Activated naive CD4-positive, alpha-beta T cell treated with anti-CD3 and anti-CD28 coated beads for 36 hours (primary cell): ENCODE measurements at places on chromosomes 6 and 20.

DNA sequence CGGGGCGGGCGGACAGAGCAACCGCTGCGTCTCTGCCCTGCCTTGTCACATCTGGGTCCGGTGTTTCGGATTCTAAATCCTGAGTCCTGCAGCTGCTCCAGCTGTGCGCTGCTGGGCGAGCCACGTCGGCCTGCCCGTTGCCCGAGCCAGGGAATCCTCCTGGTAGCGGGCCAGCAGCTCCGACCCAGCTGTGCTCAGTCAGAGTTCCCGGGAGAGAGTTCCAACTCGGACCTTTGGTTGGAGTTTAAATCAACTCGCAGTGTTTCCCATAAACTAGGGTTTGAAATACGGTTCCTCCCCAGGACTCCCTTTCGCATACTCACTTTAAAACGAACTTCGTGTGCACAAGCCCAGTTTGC lies 315 bp upstream of the PDE10A start:
- no peak overlapping the region for H3K27ac ChIP-seq
- H3K36me3 ChIP-seq = no peaks in the 10 kb centered on the region
- no peak for DNase-seq
- peaks cover 8% of the 10 kb centered on the region for H3K4me1 ChIP-seq
- no peak overlapping the region for H3K4me3 ChIP-seq
- peaks cover 40% of the 10 kb centered on the region for H3K27me3 ChIP-seq

DNA sequence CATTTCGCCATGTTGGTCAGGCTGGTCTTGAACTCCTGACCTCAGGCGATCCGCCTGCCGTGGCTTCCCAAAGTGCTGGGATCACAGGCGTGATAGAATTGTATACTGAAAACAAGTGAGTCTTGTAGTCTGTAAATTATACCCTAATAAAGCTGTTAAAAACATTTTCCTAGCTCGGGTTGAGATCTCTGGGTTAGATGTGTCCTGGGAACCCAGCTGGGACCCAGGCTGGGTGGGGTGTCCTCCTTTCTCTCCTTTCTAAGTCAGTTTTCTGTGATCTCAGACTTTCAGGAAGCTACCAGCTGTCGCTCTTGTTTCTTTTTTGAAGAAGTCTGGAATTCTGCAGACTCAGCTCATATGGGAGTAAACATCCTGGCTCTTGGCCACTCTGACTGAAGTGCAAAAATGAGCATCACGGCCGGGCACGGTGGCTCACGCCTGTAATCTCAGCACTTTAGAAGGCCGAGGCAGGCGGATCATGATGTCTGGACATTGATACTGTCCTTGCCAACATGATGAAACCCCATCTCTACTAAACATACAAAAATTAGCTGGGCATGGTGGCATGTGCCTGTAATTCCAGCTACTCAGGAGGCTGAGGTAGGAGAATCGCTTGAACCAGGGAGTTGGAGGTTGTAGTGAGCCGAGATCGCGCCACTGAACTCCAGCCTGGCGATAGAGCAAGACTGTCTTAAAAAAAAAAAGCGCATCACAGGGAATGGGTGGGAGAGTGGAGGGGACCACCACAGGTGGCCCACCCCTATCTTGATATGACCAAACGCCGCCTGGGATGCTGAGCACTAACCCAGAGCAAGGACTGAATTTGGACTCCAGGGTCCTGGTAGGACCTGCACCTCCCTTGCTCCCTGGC lies 9.9 kb upstream of the PCIF1 start:
- H3K27me3 ChIP-seq = peaks cover 2% of the 10 kb centered on the region
- no peak for DNase-seq
- no peaks in the 10 kb centered on the region for H3K36me3 ChIP-seq
- no peaks in the 10 kb centered on the region for H3K4me1 ChIP-seq

DNA sequence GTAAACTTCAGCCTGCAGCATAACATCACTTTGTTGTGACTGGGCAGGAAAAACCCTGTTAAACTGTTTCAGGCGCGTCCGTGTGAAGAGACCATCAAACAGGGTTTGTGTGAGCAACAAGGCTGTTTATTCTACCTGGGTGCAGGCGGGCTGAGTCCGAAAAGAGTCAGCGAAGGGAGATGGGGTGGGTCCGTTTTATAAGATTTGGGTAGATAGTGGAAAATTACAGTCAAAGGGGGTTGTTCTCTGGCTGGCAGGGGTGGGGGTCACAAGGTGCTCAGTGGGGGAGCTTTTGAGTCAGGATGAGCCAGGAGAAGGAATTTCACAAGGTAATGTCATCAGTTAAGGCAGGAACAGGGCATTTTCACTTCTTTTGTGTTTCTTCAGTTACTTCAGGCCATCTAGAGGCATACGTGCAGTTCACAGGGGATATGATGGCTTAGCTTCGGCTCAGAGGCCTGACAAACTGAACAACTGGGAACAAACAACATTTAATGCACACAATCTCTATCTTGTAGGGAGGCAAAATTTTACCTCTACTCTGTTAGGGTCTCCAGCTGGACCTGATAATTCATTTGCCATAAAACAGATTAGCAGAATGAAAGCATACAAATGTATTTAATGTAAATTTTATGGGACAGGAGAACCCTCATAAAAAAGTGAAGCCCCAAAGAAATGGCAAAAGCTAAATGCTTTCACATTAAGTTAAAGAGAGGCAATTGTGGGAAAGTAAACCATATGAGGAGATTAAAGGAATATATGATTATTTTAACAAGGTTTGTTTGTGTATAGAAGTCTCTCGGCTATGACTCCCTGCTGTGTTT lies 58.3 kb upstream of the HFE start:
- peak overlapping the region; percentile 99 for H3K27ac ChIP-seq
- no peak for DNase-seq
- peaks cover 9% of the 10 kb centered on the region for H3K36me3 ChIP-seq
- H3K4me3 ChIP-seq = peak overlapping the region; percentile 4

- DNase-seq = peak; percentile 63
- no peaks in the 10 kb centered on the region for H3K27me3 ChIP-seq
- H3K4me1 ChIP-seq = peaks cover 45% of the 10 kb centered on the region
- H3K27ac ChIP-seq = peak overlapping the region; percentile 99
Observed at GRCh38 chr6:13355999-13356785, 27.9 kb upstream of the TBC1D7 start.

DNA sequence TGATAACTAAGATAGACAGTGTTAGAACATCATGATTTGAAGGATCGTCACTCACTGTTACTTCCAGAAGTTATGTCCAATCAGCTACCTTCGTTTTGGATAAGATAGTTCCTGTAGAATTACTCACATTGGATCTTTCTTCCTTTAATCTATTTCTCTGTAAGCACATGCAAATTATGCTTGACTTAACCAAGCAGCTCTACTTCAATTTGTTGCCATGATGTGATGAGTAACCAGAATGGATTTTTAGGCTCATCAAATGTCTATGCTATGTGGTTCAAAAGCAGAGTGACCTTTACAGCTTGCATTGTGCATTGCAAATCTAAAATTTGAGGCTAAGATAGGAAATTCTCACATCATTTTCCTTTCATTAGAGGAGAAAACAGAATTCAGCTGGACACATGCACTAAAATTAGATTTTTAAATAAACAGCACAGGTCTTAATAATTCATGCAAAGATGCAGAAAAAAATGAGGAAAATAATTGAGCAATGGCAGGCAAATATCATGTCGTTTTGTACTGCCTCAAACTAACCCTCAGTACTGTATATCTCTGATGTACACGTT lies 76.7 kb upstream of the ZFP64 start:
- no peaks in the 10 kb centered on the region for H3K36me3 ChIP-seq
- DNase-seq = no peak
- H3K27ac ChIP-seq = no peak overlapping the region
- no peak overlapping the region for H3K4me3 ChIP-seq
- peaks cover 2% of the 10 kb centered on the region for H3K4me1 ChIP-seq
- no peaks in the 10 kb centered on the region for H3K27me3 ChIP-seq
